ENCODE measurements at places on chromosomes 4 and X.

DNA sequence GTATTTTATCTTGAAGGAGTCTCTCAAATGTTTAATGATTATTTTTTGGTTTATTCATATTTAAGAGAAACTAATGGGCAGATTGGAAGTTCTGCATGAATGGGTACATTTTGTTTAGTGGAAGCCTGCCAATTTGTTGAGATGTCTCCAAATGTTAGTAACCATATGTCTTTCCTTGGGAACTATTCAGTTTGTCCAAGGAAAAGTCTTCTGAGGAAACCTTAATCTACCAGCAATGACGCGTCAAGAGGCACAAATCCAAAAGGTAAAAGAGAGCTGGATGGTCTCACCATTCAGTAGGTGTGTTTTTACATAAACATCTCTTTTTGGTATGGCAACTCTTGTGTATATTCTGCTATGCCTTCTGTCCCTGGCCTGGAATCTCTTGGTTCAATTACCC, 37.4 kb upstream of the NDST3 start:
- no peak for DNase-seq

DNA sequence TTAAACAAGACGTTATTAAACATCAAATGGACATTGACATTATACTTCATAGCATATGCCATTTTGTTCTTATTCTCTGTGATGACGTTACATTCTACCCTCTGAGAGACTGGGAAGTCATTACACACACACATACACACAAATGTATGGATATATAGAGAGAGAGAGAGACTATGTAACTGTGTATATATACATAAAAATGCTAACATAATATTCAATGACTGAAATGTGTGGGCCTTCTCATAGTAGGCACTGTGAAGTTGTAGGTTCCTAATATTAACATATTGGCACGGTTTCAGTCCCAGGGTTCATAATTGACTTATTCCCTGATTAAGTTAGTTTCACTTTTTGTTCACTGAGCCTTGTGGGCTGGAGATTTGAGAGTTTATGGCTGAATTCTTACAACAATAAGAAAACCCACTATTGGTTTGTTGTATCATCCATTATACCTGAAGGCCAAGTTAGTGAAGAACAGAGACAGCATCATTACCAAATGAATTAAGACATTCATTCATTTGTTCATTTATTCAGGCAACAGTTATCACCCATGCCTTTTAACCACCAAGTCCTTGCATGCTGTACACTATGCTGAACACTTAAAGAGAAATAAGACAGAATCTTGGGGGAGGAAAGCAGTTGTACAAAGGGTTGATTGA, 68.5 kb downstream of the GAB1 start:
- DNase-seq: no peak

DNA sequence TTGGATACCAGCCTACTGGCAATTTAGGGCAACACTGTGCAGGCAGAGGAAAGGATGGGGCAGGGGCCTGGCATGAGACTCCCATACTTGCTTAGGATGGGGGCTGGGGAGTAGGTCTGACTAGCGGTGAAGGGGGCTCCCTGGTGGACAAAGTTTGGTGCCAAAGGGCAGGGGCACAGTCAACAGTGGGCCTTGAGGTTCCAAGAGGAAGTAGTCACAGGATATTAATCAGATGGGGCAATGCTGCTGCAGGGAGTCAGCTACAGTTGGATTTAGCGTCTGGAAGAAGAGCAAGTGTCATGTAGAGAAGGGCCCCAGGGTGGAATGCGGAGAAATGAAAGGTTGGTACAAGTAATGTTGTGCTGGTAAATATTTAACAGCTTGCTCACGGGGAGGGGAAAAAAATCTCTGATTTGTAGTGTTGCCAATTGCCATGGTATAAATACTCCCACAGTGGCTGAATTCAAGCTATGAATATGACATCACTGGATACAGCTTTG, 139.4 kb downstream of the PJA1 start:
- DNase-seq: no peak

DNA sequence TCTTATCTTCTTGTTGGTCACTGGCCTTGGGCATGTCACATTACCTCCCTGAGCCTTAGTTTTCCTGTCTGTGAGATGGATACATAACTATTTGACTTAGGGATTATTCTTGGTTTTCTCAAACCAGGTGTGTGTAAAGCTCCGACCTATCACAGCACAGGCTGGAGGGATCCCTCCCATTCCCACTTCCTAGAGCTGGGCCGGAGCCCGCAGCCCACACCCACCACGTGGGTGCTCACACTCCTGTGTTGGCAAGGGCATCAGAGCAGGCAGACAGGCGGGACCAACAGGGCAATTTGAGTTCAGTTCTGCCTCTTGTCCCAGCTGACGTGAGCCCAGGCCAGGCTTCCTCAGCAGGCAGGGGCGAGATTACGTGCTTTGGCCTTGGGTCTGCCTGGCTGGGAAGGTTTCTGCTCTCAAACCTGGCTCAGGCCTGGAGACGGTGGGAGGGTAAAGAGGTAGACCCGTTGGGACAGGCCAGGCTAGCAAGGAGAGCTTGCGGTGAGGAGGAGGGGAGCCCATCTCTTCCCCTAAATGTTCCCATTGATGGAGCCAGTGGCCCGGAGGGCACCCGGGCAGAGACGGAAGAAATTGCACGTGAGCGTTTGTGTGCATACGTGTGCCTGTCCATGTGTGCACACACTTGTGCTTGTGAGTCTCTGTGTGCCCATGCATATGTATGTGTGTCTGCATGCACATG, 734 bp upstream of the SH3TC1 start:
- DNase-seq: no peak

DNA sequence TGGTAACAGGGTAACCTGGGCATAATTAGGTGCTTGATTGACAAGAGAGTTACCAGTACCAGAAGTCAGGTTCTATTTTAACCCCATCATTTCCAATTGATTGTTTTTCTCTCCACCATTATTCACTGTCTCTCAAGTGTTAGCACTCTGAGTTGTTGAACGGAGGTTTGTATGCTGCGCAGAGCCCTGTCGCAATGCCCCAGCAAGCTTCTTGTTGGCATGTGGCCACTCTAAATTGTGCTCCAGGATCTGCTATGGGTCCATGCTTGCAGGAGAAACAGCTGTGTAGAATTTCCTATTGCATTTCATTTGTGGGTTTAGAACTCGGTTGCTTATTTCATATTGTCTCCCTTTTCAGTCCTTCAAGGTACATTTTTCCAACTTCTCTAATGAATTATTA, 98.2 kb downstream of the KLHL8 start:
- DNase-seq: no peak

DNA sequence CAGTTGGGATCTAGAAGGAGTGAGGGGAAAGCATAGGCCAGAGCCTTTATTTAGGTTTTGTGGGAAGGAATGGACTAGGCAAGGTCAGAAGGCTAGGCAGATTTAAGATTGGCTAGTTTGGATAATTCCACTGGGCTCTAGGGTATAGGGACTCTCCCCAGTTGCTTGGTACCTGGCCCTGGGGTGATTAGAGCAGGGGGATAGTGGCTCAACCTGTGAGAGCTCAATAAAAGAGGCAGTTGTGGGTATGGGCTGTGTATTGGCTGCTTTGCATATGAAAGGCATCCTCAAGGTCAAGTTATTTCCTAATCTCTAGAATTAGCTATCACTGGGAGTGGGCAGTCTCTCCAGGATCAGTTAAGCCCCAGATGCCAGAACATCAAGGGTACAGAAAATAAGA, 61.3 kb downstream of the ZNF81 start:
- no peak for DNase-seq

- no peak for DNase-seq
These were observed 31.4 kb upstream of the ADH1C start for GRCh38 chr4:99383833-99384392.

- DNase-seq: no peak
These were observed 1336.3 kb upstream of the AGA start for GRCh38 chr4:178778496-178778895.

GRCh38 chrX:109845996-109846395, 112.9 kb upstream of the ACSL4 start:
- DNase-seq: no peak

- no peak for DNase-seq
These were observed 11.5 kb downstream of the XIAP start for GRCh38 chrX:123871309-123871708.

GRCh38 chr4:104973708-104974107, 173.0 kb upstream of the TET2 start:
- DNase-seq: no peak

DNA sequence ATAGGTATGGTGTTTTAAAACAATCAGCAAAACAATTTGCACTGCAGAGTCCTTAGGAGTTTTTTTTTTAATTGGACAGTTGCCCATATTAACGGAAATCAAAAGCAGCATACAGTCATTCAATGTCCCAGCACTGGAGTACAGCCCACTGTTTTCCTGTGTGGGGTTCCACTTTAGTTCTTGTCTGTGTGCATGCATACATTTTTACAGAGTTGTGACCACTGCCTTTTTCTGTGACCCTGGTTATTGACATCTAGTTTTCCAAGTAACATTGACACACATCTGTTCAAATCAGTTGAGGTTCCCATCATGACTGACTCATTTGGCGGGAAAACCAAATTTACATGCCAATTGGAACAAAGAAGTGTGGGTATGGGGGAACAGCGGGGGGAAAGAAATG, 83.3 kb downstream of the HPRT1 start:
- DNase-seq: no peak

GRCh38 chr4:164943192-164943591, 34.3 kb downstream of the TRIM61 start:
- no peak for DNase-seq

DNA sequence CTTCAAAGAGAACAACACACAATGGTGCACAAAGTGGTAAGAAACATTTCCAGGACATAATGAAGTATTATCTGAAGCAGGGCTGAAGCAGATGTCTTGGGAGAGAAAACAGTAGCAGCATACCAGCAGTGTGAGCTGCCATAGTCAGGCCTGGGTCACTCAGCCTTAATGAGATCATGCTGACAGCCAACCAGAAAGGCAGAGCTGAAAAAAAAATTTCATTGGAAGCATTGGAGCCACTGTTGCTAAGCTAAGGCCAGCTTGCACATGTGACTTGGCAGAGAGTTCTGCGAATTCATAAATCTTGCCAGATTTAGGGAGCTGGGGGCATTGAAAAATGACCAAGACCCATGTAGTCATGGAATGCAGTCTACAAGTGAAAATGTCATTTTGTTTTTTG, 444.0 kb upstream of the PITX2 start:
- DNase-seq: no peak

- DNase-seq: no peak
These were observed 515.4 kb downstream of the ZNF674 start for GRCh38 chrX:46029777-46030176.

DNA sequence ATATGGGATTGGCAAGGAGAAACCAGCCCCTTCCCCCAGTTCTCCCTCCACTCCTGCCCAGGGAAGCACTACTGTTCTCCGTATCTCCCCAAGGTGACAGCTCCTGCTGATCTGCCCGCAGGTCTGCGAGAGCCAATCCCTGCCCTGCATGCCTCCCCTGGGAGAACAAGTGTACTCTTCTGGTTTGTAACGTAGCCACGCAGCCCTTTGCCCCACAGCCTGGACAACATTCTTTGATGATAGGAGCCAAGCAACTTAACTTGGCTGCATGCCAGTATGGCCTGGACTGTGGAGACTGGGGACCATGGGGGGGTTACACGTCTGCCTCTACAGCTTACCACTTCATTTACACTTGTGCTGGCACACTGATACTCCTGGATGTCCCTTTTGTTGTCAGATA, 2.0 kb downstream of the STBD1 start:
- DNase-seq: no peak

GRCh38 chr4:48223633-48224295, 45.9 kb downstream of the TEC start:
- DNase-seq: no peak

- no peak for DNase-seq
These were observed 663.6 kb downstream of the STIM2 start for GRCh38 chr4:27524224-27524623.

- no peak for DNase-seq
These were observed 119.0 kb downstream of the CFAP299 start for GRCh38 chr4:80454556-80454955.

- DNase-seq: no peak
These were observed 16.5 kb downstream of the RXFP1 start for GRCh38 chr4:158538176-158538575.

GRCh38 chr4:52711834-52712250, 39.4 kb downstream of the ERVMER34-1 start:
- no peak for DNase-seq

GRCh38 chr4:75370576-75370975, 143.6 kb downstream of the RCHY1 start:
- no peak for DNase-seq

- DNase-seq: no peak
These were observed 92.2 kb downstream of the GEMIN8 start for GRCh38 chrX:13937370-13938050.

GRCh38 chrX:115467961-115468360, 93.0 kb upstream of the PLS3 start:
- no peak for DNase-seq

DNA sequence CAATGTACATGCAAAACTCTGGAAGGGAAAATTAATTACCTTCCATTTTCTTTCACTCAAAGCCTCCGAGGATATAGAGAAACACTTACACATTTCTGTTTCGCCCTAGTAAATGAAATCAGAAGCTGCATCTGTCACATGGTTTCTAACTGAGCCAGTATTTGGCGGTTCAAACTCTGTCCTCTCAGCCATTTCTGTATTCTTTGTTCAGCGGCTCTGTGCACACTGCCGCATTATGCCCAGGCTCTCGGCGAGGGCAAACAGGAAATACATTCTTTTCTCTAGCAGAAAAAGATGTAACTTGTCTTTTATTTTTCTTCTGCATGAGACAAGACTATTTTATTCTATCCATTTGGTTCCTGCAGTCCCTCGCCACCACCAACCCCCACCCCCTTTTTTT, 71.4 kb upstream of the GPM6B start:
- DNase-seq: no peak

- DNase-seq: no peak
These were observed 78.8 kb downstream of the CBR4 start for GRCh38 chr4:168931215-168931650.

DNA sequence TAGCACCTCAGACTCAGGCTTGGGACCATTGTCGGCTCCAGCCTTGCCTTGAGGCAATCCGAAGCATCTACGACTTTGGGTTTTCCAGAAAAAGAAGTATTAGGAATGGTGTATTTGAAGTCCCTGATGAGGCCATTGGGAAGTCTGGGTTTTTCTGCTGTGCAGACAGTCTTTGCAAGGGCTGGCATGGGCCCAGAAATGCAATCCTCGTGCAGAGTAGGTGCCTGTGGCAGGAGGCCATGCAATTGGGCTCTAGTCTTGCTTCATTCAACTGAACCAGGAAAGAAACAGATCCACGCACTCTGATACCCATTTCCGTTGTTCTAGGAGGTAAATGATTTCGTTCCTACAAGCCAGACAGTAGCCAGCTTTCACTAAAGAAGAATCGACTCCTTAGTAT, 12.4 kb downstream of the ZFP92 start:
- DNase-seq: no peak

- peak; percentile 35 for DNase-seq
These were observed 136.4 kb downstream of the ZNF674 start for GRCh38 chrX:46408553-46409407.
